ENCODE measurements at places on chromosomes 11 and 22.
A peak's percentile ranks its signal among the peaks of the same experiment; 100 is the strongest.

DNA sequence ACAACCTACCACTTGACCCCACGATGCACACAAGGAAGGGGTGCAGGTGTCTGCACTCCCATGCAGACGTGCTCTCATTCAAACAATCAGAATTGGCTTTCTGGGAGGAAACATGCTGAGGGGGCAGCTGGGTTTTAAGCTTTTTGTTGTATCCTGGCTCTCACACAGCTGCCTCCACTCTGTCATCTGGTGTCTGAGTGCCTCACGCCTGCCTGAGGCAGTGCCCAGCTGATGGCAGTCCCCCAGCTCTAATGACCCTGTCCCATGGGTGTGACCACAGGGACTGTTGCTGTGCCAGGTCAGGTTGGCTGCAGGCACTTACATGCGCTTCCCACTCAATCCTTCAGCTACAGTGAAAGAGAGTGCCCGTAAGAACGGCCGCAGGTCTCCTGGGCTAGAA is 53.7 kb downstream of the ARFGAP3 start:
- DNase-seq = no peak

DNA sequence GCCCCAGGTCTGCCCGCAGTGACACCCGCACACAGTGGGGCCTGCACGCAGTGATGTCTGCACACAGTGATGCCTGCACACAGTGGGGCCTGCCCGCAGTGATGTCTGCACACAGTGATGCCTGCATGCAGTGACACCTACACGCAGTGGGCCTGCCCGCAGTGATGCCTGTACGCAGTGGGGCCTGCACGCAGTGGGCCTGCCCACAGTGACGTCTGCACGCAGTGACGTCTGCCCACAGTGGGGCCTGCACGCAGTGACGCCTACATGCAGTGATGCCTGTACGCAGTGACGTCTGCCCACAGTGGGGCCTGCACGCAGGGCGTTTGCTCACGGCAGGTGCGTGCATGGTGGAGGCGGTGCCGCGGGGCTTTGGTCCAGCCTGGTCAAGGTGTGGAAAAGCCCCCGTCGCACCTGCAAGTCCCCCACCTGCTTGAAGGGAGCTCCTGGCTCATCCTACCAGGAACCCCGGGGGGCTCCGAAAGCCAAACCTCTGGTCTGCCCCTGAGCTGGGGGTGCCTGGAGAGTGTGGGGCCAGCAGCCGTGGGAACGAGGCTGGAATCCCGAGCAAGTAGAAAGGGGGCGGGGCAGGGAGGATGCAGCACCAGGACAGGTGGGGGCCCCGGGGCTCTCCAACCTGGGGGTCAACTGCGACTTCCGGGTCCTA is 8.9 kb upstream of the SYT8 start:
- no peak for DNase-seq

DNA sequence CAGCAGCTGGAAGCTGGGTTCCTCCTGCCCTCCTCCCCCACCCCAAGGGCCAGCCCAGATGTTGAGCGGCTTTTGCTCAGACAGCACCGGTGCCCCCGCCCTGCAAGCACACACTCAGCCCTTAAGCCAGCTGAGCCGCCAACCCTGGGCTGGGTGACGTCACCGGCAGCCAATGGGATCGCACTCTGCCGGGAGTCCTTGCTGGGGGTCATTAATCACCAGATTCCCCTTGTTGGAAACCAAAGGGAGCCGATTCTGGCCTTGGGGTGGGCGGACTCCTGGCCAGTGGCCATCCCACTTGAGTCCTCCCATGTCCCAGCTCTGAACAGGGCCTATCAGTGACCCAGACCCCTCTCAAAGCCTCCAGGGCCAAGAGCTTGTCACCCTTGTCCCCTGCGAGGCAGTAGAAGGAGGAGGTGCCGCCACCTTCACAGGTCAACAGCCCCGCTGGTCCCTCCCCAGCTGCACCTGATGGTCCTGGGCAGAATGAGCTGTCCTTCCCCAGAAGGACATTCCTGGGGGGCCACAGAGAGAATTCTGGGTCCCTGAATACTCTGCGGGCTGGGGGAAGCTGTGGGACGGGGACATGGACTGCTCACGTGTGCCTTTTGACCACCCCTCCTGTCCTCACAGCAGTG is 7.4 kb downstream of the DUSP8 start:
- peak; percentile 72 for DNase-seq

GRCh38 chr11:16784097-16784496 is 45.6 kb downstream of the C11orf58 start:
- no peak for DNase-seq

GRCh38 chr22:41974691-41975290 is 5.5 kb downstream of the SEPTIN3 start:
- no peak for DNase-seq

GRCh38 chr11:129960216-129961214 is 42.1 kb downstream of the PRDM10 start:
- peak; percentile 78 for DNase-seq

GRCh38 chr22:31090217-31091085 is 9.3 kb downstream of the SMTN start:
- DNase-seq = no peak

DNA sequence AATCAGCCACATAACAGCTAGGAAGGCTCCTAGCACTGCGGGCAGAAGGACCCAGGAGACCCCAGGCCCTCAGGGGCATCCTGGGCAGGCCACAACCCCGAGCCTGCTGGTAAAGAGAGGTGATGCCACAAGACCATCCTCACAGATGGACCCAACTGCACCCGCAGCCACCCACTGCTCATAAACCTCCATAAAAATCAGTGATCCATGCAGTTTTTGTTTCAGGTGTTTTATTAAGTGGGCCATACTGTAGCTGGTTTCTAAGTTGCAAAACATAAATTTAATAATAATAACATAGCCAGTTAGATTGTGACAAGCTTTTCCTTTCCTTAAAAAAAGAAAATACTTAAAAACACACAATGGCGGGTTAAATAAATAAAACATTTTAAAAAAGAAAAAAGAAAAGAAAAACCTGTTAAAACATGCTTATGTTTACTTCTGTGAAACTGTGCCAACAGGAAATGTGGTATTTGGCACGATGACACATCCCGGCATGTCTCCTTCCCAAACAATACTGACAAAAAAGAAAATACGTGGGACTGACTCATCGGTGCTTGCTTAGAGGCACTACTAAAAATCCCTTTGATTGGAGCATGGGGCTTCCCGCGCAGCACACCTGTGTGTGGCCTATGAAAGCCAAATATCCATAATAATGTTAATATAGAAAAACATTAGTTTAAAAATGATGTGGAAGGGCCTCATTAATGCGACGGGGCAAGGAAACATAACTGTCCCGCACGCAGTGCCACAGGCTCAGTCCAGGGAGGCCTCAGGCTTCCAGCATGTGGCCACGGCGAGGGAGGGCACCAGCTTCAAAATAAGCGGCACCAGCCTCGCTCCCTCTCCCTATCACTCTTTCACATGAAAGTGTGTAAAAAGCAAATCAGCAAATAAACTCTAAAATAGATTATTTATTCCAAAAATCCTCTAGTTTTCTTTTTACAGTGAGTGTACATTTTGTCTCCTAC is 47.5 kb upstream of the SCUBE2 start:
- DNase-seq = peak; percentile 90

DNA sequence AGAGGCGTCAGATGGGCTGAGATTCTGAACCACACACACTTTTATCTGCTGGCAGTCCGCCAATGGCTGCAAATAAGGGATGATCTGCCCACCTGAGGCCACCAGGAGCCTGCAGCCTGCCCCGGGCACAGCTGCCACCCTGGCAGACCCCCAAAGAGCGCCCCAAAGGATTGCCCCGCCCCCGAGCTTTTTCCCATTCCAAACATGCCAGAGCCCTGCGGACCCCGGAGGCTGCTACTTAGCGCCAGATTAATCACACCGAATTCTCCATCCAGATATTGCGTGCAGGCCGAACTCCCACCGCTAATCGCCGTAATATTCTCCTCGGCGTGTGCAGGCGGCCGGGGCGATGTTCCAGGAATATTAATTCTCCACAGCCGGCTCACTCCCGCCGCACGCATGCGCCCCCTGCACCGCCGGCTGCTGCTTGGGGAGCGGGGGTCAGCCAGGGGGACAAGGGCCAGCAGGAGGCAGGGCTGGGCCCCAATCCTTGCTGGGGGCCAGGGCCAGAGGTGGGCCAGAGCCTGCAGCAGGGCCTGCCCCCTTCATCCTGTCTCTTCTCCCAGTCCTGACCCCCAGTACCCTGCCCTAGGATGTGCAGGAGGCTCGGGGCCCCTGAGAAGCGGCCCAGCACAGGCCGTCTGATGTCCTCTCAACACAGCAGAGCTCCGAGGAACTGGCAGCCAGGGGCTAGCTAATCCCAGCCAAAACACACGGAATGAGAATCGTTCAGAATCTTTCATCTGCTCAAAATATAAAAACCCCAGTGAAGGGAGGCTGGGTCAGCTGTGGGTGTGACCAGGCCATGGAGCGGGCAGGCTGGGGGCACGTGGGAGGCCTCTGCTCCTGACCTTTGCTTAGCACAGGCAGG is 19.5 kb upstream of the TCF20 start:
- DNase-seq = no peak

GRCh38 chr11:112795142-112795815 is 165.9 kb upstream of the NCAM1 start:
- DNase-seq = peak; percentile 69

DNA sequence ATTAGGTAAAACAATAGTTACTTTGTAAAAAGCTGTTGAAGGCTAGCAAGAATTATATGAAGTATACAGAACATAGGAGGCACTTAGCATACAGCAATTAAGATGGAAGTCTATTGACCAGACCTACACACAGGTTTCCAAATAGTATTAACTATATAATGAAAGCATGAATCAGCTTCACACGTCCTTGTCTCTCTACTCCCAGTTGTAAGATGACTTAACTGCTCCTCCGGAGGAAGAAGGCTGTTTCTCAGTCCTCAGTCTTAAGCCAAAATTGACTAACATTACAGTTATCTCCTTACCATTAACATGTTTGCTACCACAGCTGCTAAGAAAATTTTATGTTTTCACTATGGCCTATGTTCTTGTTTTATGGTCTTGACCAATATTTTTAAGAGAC is 24.7 kb downstream of the SIK3 start:
- no peak for DNase-seq

DNA sequence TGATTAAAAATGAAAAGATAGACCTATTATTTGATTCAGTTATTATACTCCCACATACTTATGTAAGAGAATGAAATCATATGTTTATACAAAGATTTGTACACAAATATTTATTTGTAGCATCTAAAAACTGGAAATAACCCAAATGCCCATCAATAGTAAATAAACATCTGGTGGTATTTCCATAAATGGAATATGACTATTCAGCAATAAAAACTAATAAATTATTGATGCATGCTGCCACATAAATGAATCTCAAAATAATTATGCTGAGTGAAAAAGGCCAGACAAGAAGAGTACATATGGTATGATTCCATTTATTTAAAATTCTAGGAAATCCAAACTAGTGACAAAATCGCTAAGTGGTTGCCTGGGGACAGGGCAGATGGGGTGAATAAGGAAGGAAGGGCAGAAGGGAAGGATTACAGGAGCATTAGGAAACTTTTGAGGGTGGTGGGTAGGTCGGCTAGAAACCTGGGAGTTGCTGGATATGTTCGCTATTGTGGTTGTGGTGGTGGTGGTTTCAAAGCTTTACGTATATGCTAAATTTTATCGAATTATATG is 41.5 kb downstream of the JAM3 start:
- DNase-seq = no peak

GRCh38 chr22:22755778-22756100 is 111.3 kb downstream of the GGTLC2 start:
- DNase-seq = no peak

- DNase-seq = no peak
These were observed 65.1 kb downstream of the C11orf65 start for GRCh38 chr11:108402241-108402640.

- DNase-seq = peak; percentile 56
These were observed 10.9 kb downstream of the ACO2 start for GRCh38 chr22:41479671-41480396.

- no peak for DNase-seq
These were observed 732 bp upstream of the SORL1 start for GRCh38 chr11:121451178-121451985.

- DNase-seq = no peak
These were observed 4.6 kb upstream of the ACRV1 start for GRCh38 chr11:125685228-125685627.

DNA sequence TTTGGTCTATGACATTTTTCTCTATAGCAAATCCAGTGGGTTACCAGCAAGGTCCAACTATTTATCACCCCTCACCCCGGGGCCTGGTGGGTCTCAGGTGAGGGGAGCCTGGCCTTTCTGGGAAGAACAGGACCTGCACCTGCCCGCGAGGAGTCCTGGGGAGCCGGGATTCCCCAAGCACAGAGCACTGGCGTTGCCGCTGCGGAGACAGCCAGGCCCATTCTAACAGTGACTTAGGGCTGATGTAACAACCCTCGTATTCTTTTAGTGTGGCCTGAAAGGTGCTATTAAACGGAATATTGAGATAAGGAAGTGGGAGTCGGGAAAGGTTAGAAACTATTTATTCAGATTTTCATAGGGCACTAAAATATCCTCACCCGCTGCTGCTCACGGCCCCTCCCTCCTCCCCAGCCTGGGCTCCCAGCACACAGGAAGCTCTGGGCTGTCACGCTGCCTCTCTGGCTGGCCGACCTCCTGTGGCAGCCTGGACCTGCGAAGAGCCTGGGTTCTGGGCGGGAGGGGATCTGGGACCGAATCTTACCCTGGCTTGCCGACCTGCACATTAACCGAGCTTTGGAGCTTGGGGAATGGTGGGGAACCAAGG is 141.2 kb downstream of the MIAT start:
- DNase-seq = no peak

GRCh38 chr22:49301398-49302149 is 526.1 kb downstream of the BRD1 start:
- no peak for DNase-seq

DNA sequence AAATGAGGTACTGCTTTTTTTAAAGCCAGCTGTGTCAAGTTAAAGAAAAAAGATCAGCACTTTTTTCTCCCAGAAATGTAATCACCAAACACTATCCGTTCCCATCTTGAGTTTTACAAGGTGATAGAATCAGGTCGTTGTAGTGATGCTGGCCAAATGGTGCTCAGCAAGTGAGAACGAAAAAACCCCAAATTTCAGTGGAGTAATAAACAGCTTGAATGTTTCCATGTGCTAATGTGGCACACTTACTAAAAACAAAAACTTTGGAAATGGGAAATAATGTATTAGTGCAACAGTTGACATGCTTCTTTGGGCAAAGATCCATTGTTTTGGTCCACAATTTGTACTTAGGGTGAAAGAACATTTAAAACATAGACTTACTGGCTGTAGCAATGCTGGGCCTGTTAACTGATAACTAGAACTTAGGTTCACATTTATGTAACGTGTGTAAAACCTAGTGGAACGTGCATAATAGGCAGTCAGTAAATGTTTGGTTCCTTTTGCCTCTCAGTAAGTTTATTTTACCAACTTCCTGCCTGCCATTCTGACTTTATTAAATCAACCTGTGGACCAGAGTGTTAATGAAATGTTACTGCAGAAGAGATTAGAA is 15.4 kb upstream of the GDPD4 start:
- DNase-seq = no peak

All from fibroblast of pulmonary artery (primary cell).